Heart left ventricle (tissue), 16 donors: ENCODE measurements at places on chromosomes 1 and 21.

GRCh38 chr1:206679738-206680211, 4.9 kb upstream of the MAPKAPK2 start:
- DNase-seq, result no peak
- H3K27me3 ChIP-seq, result no peaks in the 10 kb centered on the region
- H3K27ac ChIP-seq, result no peak overlapping the region
- H3K4me3 ChIP-seq, result no peak overlapping the region
- no peaks in the 10 kb centered on the region for H3K36me3 ChIP-seq

DNA sequence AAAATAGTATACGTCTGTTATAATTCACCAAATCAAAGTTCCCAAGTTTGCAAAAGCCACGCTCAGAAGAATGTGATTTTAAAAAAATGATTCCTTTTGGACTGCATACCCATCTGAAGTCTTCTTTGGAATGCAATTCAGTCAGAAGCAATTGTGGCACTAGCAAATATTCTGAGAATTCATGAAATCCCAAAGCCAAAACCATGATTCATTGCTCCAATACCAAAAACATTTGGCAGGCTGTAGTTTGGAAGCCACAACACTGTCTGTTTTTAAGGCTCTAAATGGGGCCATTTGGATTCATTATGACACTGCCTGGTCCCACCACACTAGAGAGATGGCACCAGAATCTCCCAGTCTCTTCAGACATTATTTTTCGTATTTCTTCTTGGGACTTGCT, 21.8 kb upstream of the LRRC53 start:
- DNase-seq, result no peak
- no peaks in the 10 kb centered on the region for H3K4me1 ChIP-seq
- H3K4me3 ChIP-seq, result no peak overlapping the region
- no peaks in the 10 kb centered on the region for H3K36me3 ChIP-seq

- DNase-seq, result peak; percentile 58
- H3K4me1 ChIP-seq, result peaks cover 79% of the 10 kb centered on the region
- H3K27ac ChIP-seq, result peak overlapping the region; percentile 98
- H3K36me3 ChIP-seq, result peaks cover 24% of the 10 kb centered on the region
- no peaks in the 10 kb centered on the region for H3K27me3 ChIP-seq
These were observed 4.3 kb downstream of the MEF2D start for GRCh38 chr1:156496211-156496761.

GRCh38 chr1:17258758-17259130, 9.8 kb downstream of the PADI3 start:
- H3K4me1 ChIP-seq, result no peaks in the 10 kb centered on the region
- peaks cover 37% of the 10 kb centered on the region for H3K27me3 ChIP-seq
- H3K36me3 ChIP-seq, result no peaks in the 10 kb centered on the region
- no peak overlapping the region for H3K27ac ChIP-seq
- DNase-seq, result no peak

DNA sequence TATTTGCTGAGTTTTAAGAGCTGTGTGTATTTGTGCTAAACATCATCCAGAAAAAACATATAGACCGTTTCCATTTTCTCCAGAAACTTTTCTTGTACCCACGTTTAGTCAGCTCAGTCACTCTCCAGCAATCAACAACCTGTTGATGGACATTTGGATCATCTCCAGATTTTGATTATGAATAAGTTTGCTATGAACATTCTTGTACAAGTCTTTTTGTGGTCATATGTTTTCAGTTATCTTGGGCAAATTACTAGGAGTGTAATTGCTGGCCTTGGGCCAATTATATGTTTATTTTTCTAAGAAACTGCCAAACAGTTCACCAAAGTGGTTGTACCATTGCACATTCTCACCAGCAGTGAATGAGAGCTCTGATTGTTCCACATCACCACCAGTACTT, 221.8 kb downstream of the CENPF start:
- H3K36me3 ChIP-seq, result no peaks in the 10 kb centered on the region
- H3K4me3 ChIP-seq, result no peak overlapping the region
- no peaks in the 10 kb centered on the region for H3K27me3 ChIP-seq
- no peak for DNase-seq
- H3K4me1 ChIP-seq, result no peaks in the 10 kb centered on the region
